ENCODE measurements at places on chromosomes 7 and 10.
A peak's percentile ranks its signal among the peaks of the same experiment; 100 is the strongest.

DNA sequence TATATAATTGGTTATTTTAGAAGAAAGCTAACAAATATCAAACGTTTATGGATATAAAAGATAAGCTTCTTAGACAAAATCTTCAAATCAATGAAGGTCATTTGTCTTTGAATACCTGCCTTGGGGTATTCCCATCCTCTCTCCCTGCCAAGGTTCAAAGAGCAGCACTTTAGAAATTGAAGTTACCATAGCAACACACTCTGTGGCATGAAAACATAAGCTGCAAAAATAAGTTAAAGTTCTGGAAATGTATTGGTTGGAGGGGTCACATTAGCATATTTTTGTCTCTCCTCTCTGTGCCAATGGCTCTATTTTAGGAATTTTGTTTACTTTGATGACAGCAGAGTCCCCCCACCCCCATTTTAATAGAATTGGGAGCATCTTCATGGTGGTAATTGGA is 12.0 kb downstream of the ECHDC3 start:
- DNase-seq = no peak

DNA sequence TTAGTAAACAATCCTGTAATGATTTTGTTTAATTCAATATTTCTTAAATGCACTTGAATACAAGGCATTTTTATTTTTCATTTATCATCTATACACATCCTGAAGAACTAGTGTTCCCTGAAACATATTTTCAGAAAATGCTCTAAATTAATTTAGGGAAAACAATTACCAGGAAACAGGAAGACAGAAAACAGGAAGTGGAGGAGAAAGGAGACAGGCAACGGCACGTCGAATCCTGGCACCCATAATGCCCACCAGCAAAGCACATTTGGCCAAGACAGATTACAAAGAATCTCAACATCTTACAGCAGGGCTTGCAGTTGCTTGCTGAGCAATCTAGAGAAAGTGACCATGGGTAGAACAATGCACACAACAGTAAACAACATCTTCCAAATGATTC is 571.1 kb downstream of the GRID1 start:
- DNase-seq = no peak

DNA sequence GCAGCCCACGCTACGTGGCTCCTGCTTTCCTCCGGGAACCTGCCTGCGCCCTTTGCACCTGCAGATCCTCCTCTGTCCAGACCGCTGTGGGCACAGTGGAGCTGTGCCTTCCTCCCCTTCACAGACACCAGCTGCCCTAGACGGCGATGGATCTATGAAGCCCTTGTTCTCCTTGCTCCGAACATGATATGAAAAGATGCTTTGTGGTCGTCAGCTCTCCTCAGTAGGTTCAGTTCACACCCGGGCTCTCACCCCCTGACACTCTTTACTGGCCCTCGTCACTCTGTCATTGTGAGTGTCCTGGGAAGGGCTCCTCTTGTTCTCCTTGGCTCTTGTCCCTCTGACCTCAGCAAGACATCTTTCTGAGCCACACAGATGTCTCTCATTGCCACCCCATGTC is 4.2 kb downstream of the ZNF488 start:
- no peak for DNase-seq

DNA sequence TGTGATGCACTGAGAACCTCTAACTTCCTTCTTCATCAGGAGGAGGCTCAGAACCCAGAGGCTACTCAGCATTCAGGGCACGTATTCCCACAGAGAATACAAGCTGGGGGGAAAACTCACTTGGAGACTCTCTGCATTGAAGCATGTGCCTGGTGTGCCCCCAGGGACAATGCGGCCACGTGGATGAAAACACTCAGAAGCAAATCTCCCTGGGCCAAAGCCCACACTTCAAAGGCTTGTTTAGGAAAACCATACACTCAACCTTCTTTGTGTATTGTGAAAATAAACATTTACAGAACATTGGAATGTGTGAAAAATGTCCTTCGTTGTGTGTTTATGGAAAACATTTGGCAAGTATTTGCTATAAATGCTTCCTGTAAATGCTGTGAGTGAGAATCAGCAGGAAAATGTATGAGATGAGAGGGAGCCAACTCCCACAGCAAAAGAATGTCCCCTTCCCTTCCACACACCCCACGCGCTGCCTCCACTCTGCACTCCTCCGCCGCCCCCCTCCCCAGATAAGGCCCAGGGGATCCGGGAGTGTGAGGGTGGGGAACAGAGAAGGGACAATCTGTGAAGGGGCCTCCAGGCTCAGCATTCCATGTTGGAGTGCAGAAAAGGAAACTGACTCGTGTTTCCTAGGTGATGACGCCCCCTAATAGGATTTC is 339.5 kb downstream of the ELMO1 start:
- DNase-seq = no peak

DNA sequence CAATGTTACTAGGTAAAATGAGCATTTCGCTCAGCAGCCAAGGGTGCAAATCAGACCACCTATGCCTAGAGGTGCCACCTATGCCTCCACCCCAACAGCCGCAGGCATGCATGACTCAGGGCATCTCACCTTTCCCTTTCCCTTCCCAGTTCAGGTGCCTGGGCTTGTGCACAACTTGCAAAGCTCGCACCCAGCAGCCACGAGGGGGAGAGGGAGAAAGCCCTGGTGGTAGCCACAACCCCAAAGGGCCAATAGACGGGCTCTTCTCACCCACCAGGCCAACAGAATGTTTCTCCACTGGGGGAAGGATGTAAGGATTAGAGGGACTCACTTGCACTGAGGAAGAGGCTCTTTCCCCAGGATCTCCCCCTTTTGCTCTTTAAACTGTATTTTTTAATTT is 462.3 kb upstream of the PCDH15 start:
- no peak for DNase-seq

DNA sequence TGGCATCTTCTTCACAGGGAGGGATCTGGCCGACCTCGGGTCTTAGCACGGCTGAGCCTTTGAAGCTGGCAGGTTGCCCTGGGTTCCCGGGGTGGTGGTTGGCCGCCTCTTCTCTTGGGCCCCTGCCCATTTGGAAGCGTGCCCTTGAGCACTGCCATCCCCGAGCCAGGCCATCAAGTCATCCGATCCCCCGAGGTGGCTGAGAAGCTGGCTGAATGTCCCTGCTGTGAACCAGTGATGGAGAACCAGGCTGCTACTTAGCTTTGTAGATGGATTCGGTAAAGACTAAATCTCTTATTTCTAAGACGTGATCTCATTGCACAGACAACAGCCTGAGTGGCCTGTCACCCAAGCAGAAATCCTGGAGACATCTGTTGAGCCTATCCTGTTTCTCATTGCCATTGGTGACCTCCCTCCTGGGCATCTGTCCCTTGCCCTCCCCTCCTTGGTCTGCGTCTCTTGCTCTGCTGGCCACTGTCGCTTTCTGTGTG is 74.3 kb downstream of the GRK5 start:
- DNase-seq = peak; percentile 60

DNA sequence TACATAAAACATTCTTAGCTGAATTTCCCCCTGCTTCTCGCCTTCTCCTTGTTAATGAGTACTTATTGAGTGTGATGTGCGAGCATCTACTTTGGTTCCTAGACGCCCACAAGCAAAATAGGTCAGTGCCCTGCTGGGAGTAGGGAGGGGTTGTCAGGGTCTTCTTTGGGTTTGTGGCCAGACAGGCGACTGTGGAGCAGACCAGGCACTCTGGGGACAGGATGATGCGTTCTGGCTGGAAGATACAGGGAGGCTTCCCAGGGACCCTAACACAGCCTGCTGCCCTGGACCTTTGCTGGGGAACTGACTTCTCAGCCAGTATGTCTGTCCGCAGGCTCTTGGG is 227.2 kb downstream of the CUX1 start:
- DNase-seq = no peak

GRCh38 chr7:82049442-82049841 is 279.6 kb upstream of the HGF start:
- no peak for DNase-seq

DNA sequence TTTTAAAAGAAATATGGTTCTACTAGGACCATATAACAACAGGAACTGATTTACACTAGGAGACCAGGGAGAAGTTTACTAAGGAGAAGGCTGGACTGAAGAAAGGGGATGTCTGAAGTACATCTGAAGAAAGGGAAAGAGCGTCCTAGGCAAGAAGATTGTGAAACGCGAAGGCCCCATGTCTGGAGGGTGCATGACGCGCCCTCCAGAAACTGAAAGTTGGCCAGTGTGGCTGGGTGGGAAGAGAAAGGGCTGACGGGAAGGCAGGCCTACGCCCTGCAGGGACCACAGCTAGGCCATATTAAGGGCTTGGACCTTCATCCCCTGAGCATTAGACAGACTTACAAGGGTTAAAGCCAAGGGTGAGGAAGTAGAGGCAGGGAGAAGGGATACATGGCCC is 158.0 kb downstream of the TRIL start:
- no peak for DNase-seq

GRCh38 chr10:53434413-53434812 is 661.8 kb upstream of the MBL2 start:
- no peak for DNase-seq

DNA sequence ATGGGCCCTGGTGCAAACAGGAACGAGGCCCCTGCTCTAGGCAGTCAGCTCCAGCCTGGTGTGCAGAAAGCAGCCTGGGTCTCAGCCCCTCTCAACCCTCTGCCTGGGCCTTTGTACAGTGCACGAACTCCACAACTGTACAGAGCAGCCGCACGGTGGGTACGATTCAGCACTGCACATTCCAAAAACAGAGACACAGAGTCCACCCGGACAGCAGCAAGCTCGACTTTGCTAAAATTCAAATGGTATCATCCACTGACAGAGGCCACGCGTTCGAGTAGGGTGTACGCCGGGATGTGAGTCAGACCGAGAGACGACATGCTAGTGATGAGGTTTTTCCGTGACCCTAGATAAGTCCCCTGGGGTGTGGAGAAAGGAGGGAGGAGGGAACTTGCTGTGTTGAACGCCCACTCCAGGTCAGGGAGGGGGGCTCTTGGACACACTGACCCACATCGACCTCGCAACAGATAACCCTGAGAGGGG is 65.6 kb upstream of the PDGFA start:
- no peak for DNase-seq

GRCh38 chr7:140623980-140624379 is 16.6 kb downstream of the DENND2A start:
- peak; percentile 91 for DNase-seq

DNA sequence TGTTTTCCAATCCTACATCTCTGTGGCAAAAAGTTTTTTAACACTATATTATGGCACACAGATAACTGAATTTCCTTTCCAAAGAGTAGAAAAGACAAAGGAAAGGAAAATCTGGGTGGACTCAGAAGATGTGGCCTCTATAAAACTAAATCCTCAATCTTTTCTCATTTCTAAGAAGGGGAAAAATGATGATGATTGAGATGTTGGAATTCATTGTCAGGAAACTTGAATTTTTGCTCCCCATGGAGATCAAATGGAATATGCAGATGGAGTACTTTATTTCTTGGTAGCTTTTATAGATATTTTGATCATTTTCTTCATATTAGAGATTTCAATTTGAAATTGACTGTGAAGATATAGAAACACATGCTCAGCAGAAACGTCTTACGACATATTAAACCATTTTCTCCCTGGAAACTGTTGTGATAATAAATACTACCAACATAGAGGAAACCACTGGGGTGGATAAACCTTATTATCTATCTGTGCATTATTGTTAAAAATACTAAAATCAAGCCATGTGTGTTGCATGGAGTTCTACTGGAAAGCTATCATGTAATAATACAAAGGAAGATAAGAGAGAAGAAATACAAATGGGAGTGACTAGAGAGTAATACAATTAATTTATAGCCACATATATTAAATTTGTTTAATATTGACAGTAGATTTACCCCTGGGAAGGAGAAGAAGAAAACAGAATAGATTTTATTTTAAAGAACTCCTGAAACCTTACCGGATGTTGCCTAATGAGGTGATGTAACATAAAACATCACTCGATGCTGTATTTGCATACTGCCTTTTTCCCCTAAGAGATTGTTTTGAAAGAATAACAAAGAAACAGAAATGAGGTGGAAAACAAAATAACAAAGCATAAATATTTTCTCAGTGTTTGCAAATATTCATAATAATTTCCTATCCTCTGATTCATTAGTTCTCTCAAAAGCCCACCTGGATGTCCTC is 931.2 kb upstream of the C7orf33 start:
- no peak for DNase-seq

- DNase-seq = no peak
These were observed 78.4 kb upstream of the ADO start for GRCh38 chr10:62726142-62726541.

GRCh38 chr7:28990200-28990960 is 32.2 kb upstream of the TRIL start:
- DNase-seq = no peak

DNA sequence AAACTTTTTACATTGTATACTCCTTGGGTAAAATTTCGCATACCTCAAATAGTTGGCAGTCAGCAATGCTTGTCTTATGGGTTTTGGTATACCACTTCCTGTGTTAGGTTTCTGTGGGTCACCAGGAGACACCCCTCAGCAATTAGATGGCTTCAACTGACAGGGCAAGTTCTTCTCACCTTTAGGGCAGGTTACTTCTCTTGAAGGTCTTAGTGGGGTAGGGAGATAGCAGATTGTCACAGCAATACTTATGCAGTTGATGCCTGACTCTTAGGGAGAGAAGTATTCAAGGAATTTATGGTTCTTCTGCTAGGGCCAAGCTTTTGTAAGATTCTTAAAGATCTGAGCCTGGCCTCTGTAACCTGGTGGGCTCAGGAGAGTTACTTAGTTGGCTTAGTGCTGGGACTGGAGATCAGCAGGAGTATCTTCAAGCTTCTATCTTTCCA is 42.9 kb downstream of the MKLN1 start:
- peak; percentile 14 for DNase-seq

GRCh38 chr10:116878123-116878522 is 28.8 kb downstream of the ENO4 start:
- DNase-seq = no peak

DNA sequence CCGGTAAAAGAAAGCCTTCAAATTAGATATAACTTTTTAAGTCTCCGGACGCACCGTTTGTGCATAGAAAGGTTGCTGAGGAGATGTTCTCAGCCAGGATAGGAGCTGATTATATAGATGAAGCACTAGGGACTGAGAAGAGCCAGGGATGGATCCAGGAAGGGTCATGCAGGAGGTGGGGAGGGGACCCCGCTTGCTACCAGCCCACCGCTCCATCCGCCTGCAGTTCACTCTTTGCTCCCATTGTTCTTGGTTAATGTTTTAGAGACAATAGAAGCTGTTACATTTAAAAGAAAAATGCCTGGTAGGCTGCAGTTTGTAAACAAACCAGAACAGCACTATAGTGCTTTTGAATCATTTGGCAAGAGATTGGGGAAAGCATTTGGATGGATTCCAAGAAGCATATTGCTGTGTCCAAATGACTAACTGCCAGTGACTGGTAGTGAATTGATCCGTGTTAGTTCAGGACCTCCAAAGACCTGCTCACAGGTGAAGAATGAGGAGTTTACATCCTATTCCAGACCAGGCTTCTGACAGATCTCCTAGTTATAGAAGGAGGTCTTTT is 175.9 kb upstream of the TAC1 start:
- DNase-seq = no peak

DNA sequence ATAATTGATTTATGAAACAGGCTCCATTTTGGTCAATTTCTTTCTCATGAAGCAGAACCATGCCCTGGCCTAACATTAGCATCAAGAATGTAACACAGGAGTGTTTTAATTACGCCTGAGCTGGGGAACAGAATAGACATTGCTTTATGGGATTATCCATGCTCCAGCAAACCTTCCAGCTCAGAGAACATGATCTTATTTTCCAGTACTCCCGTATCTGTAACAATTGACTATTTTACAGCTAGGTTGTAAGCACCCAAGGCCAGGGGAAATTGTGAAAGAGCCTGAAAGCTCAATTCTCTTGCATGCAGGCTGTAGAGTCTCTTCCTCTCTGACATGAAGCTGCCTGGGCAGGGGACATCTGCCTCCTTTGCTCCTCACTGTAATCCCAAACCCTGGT is 30.8 kb upstream of the CRYGN start:
- DNase-seq = no peak

GRCh38 chr7:134442441-134443220 is 16.3 kb downstream of the AKR1B1 start:
- no peak for DNase-seq

Measured in stomach (tissue), 19 donors.